ENCODE measurements at places on chromosomes 4 and X.

DNA sequence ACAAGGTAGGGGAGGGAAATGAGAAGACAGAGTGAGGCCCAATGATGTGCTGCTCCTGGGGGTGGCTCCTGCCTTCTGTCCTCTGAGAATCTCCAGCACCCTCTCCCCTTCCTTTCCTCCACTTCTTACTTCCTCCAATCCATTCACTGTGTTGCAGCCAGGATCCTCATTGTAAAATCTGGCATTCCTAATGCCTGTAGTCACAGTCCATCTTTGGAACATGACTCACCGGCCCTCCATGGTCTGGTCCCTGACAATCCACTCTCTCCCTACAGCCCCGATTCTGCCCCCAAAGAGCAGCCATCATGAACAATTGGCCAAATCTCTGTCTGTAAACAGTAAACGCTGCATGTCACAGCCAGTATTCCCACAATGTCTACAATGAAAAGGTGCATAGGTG is 72.9 kb downstream of the CLNK start:
- DNase-seq, result no peak

DNA sequence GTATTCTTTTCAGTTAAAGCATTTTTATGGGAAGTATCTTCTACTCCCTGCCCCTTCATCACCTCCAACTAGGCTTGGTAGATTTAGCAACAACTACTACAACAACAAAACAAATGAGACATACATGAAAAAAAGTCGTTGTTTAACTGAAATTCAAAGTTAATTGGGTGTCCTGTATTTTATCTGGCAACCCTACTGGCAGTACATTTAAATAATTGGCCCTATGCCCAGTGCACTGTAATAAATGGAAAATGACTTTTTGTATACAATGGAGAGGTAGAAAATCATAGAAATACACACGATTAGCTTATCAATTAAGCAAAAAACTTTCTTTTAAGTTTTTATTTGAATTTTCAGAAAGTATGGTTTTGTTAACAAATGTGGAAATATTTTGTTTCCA is 21.4 kb upstream of the CLGN start:
- DNase-seq, result no peak

- no peak for DNase-seq
Observed at GRCh38 chrX:31266203-31267076, 194.6 kb upstream of the FTHL17 start.

- no peak for DNase-seq
Observed at GRCh38 chrX:137852502-137852901, 286.6 kb downstream of the ZIC3 start.

DNA sequence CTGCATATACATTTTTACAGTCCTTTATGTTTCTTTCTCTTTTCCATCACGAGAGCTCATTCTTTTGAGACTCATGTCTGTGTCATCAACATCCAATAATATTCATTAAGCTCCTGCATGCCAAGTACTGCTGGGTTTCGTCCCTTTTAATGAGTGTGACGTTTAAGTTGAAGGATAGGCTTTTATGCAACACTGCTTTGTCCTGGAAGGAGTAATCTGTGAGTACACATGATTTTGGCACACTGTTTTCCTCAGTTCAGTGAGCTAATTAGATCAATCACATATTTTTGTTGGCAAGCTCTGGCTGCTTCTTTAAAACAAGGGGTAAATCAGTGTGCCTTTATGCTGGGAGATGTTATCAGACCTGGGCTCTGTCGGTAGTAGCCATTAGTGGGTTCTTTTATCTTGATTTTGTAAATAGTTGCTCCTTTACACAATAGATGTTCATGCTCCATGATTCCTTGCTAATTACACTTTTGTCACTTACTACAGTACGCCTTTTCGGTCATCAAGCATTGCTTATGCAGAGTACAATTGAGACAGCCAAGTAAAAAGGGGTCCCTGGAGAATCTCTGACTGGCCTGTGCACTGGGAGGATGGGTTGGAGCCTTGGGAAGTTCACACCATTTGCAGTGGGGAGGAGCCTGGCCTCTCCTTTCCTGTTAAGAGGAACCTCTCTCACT is 132.6 kb downstream of the FHIP1A start:
- DNase-seq, result no peak
